ENCODE measurements at places on chromosomes 5 and 9. TPM values are rescaled to one million over a fixed set of nuclear protein-coding genes. Genes with fewer than 3 reads are reported as not detected.

GRCh38 chr9:131277287-131277909 lies 1.1 kb upstream of the FAM78A start:
- H3K36me3 ChIP-seq: no peaks in the 10 kb centered on the region
- no peak overlapping the region for H3K27ac ChIP-seq
- H3K27me3 ChIP-seq: peaks cover 67% of the 10 kb centered on the region
- no peak overlapping the region for H3K4me3 ChIP-seq

GRCh38 chr9:129934041-129934591 lies 98.9 kb downstream of the USP20 start:
- no peak for DNase-seq
- H3K27ac ChIP-seq: no peak overlapping the region
- H3K4me1 ChIP-seq: peaks cover 32% of the 10 kb centered on the region
- H3K36me3 ChIP-seq: peaks cover 3% of the 10 kb centered on the region
- no peak overlapping the region for H3K4me3 ChIP-seq
- H3K27me3 ChIP-seq: no peaks in the 10 kb centered on the region

GRCh38 chr9:132849185-132849706 lies 28.8 kb downstream of the AK8 start:
- H3K27ac ChIP-seq: no peak overlapping the region
- no peaks in the 10 kb centered on the region for H3K36me3 ChIP-seq
- H3K4me1 ChIP-seq: no peaks in the 10 kb centered on the region
- no peak for DNase-seq
- no peaks in the 10 kb centered on the region for H3K27me3 ChIP-seq

- peaks cover 11% of the 10 kb centered on the region for H3K27me3 ChIP-seq
- H3K27ac ChIP-seq: no peak overlapping the region
- H3K36me3 ChIP-seq: peaks cover 6% of the 10 kb centered on the region
- H3K4me1 ChIP-seq: peaks cover 38% of the 10 kb centered on the region
- H3K4me3 ChIP-seq: peak overlapping the region; percentile 19
These were observed 36.4 kb upstream of the GAS1 start for GRCh38 chr9:86983620-86984259.

- peaks cover 3% of the 10 kb centered on the region for H3K36me3 ChIP-seq
- no peak within 1 kb of the TSS for H3K27ac ChIP-seq
- no peaks in the 10 kb centered on the region for H3K27me3 ChIP-seq
- no peaks in the 10 kb centered on the region for H3K4me1 ChIP-seq
- DNase-seq: no peak
- H3K4me3 ChIP-seq: no peak within 1 kb of the TSS
These were observed at the start of gene PCDHGB3 for GRCh38 chr5:141369994-141370848. Gene PCDHGB3, plus strand, starts transcription at chr5:141370242. Its CDS starts 153 bp downstream, at chr5:141370395.

GRCh38 chr9:95778957-95779356 lies 96.5 kb upstream of the ERCC6L2 start:
- no peaks in the 10 kb centered on the region for H3K27me3 ChIP-seq
- peaks cover 5% of the 10 kb centered on the region for H3K4me1 ChIP-seq
- no peak overlapping the region for H3K4me3 ChIP-seq
- DNase-seq: no peak
- no peaks in the 10 kb centered on the region for H3K36me3 ChIP-seq

DNA sequence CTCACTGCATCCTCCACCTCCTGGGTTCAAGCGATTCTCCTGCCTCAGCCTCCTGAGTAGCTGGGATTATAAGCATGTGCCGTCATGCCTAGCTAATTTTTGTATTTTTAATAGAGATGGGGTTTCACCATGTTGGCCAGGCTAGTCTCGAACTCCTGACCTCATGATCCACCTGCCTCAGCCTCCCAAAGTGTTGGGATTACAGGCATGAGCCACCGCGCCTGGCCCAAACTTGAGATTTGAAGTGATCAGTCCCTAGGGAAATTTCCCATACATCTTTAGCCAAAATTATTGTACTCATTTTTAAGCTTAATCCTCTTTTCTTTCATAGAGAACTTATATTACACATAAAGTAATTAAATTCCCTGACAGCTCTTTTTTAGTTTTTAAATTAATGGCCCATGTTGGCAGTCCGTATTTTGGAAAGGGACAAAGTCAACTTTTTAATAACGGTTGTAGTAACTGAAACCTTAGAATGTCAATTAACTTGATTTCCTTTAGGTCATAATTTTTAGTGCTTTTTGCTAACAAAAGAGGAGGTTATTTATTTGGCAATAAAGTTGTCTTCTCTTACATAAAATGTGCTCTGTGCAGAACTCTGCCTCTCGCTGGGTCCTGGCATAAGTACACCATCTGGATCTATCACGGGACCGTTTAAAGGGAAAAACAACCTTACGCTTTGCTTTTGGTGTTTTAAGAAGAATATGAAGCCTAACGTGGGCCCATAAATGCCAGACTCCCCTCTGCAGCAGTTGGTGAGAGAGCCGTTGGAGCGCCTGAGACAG lies 142.3 kb upstream of the OTULINL start:
- peaks cover 34% of the 10 kb centered on the region for H3K36me3 ChIP-seq
- H3K27me3 ChIP-seq: no peaks in the 10 kb centered on the region
- peaks cover 51% of the 10 kb centered on the region for H3K4me1 ChIP-seq
- peak overlapping the region; percentile 78 for H3K27ac ChIP-seq
- no peak for DNase-seq

DNA sequence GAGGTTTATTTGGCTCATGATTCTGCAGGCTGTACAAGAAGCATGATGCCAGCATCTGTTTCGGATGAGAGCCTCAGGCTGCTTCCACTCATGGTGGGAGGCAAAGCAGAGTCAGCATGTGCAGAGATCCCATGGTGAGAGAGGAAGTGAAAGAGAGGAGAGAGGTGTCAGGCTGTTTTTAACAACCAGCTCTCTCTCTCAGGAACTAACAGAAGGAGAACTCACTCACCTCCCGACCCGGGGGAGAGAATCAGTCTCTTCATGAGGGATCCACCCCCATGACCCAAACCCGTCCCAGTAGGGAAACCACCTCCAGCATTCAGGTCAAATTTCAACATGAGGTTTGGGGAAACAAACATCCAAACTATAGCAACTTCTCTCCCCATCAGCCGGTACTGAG lies 187.7 kb downstream of the ENC1 start:
- no peak overlapping the region for H3K4me3 ChIP-seq
- no peak overlapping the region for H3K27ac ChIP-seq
- H3K27me3 ChIP-seq: no peaks in the 10 kb centered on the region
- no peaks in the 10 kb centered on the region for H3K4me1 ChIP-seq

Gene SV2C
- total RNA-seq: 6.9 TPM

Gene SIT1
- total RNA-seq: not detected

Gene HMCN2
- total RNA-seq: 0.12 TPM

Measured in type B pancreatic cell (in vitro differentiated cells).